ENCODE measurements at places on chromosomes 7 and 10.

- no peak for DNase-seq
Measured at GRCh38 chr7:44985900-44986217, 7.0 kb upstream of the MYO1G start.

- no peak for DNase-seq
Measured at GRCh38 chr10:86851328-86852207, 95.1 kb downstream of the BMPR1A start.

- no peak for DNase-seq
Measured at GRCh38 chr7:114930829-114931655, 9.1 kb downstream of the MDFIC start.

DNA sequence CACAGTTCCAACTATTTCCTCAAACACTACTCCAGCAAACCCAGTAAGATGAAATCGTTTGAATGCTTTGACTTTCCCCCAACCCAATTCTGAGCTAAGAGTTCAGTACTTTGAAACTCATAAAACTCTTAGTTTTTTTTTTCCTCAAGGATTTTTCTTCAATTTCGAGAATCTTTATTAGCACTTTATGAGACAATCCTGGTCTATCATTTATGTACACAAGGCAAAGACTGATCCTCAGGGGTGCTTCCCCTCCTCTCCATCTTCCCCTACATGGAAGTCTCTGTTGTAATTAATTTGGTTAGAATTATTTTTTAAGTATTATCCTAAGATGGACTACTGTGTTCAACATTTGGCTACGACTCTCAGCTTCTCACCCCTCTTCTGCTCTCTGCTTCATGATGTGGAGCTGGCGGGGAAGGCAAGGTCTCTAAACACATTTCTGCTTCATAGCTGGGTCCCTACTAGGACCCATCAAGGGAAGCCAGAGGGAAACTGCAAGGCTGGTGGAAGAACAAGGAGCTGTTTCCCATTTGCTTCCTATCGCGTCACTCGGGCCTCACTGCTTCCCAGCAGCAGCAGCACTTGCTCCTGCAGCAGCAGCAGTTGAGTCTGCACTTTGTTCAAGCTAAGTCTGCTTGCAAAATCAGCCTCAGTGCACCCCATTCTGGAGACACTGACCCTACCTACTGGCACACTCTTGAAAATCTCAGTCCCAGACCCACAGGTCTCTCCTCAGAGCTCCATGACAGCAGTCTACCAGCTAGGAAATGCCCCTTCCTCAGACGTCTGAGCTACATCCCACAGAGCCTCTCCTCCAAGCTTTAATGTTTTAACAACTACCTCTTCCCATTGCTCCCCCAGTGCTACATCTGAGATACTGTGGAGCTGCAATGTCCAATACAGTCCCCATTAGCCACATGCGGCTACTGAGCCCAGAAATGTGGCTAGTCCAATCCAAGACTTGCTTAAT lies 90.0 kb downstream of the CHCHD3 start:
- no peak for DNase-seq

GRCh38 chr7:2307690-2308107 lies 6.5 kb downstream of the SNX8 start:
- DNase-seq: no peak

DNA sequence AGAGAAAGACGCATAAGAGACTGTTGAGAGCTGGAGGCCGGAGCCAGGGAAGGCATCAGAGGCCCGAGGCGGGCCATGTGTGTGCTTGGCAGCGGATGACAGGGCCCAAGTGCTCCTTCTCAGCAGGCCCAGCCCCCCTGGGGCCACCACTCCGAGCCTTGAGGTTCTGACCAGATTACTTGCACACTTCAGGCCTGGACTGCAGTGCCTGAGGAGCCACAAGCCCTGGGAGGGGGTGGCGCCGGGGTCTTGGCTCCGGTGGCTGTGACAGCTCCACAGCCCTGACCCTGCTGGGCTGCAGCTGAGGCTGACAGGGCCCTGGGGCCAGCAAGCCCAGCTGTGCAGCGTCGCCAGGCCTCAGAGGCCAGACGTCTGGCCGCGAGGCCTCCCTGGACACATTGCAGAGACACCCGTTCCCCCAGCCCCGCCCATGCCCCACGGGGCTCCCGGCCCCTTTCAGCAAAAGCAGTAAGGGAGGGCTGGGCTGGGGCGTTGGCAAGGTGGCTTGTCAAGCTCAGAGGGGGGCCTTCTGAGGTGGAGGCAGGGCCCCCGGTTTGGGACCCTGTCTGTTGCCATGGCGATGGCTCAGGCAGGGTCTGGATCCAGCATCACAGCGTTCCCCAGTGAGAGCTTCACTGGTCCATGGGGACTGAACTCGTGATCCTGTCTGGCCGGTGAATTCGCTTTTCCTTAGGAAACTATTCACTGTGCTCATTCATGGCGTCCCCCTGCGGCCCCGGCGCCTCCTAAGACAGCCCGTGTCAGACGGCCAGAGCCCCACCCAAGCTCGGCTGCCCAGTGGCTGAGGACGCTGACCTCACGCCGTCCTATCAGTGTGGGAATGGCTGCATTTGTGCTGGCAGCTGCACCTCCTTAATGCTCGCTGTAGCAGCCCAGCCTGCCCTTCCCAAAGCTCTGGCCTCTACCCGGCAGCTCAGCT lies 5.7 kb downstream of the ELN start:
- DNase-seq: no peak

DNA sequence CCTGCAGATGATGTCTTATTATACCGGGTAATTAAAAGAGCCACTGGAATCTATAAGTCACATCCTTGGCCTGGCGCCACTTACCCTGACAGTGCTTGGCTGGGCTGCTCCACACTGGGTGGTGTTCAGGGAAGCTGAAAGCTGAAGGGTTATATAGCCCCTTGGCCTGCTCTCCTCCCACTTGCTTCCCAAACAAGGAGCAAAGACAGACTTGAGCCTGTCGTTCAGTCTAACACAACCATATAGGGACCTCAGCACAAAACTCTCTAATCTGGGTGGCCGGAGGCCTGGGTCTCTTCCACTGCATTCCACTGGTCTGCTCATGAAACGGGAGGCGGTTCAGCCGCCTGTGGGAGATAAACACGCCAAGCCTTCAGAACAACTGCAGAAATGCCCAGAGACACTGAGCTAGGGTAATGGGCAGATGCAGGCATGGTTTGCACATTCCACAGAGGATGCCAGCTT lies at the start of gene ACTA2:
TSS of gene ACTA2 (minus strand) at position 127 of the 465 bp plus-strand sequence. CDS start 3,843 bp downstream, outside the sequence.
- DNase-seq: no peak

DNA sequence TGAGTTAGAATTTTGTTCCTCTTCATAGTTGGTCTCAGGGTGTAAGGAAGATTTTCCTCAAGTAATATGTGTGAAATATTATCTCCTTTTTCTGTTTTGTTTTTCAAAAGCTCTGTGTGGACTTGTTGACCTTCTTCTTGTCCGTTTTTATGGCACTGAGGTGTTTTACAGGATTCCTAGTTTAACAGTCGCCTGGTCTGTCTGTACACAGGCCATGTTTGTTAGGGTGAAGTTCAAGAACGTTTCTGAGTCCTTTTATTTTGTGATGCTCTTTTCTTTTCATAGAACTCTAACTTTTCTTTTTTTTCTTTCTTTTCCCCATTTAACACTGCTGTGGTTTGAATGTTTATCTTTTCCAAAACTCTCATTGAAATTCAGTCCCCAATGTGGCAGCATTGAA lies 18.5 kb downstream of the TACC2 start:
- no peak for DNase-seq

DNA sequence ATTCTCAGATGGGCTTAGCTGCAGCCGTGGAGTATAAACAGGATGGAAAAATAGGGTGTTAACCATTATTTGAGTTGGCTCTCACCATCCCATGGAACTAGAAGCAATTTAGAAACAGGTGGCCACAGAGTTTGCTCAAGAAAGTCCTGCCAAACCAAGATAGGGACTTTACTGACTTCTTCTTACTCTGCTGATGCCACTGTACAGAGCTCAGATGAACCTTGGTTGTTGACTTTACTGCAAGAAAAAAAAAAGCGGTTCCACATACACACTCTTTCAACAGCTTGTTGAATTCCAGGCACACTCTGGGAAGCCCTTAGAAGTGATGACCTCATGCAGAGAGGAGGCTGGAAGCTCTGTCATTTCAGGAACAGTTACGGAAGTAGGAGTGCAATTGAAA lies 753.4 kb downstream of the NRG3 start:
- DNase-seq: no peak

GRCh38 chr10:97687785-97688781 lies 1.0 kb upstream of the AVPI1 start:
- no peak for DNase-seq

GRCh38 chr7:1245524-1246050 lies 12.9 kb downstream of the UNCX start:
- no peak for DNase-seq

GRCh38 chr7:128913870-128914565 lies 3.5 kb upstream of the KCP start:
- DNase-seq: no peak

DNA sequence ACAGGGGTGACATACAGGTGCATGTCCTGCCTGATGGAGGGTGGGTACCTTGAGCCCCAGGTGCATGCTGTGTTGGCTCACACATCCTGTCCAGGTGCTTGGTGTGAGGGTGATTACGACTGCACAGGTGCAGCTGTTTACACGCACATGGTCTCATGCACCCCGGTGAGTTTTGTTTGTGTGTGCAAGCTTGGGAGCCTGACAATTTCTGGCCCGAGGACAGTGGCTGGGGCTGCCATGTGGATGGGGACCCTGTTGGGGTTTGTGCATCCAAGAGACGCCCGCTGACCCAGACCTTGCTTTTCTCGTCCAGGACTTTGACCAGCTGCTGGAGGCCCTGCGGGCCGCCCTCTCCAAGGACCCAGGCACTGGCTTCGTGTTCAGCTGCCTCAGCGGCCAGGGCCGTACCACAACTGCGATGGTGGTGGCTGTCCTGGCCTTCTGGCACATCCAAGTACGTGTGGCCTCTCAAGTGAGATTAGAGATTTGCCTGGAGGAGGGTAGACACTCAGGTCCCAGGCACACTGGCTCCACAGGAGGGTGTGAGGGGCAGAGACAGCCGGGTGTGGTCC lies 61.7 kb downstream of the PRF1 start:
- DNase-seq: no peak

DNA sequence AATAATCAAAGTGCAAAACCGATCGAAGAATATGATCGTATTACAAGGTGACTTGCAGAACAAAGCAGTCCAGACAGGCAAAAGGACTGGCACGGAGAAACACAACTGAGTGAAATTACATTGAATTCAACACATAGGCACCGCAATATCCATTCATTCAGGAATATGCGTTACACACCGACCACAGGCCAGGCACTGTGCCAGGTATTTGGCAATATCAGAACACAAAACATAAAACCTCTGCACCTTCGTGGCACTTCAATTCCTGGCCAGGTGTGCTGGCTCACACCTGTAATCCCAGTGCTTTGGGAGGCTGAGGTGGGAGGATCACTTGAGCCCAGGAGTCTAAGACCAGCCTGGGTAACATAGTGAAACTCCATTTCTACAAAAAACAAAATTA lies 187.9 kb downstream of the DIP2C start:
- DNase-seq: no peak

DNA sequence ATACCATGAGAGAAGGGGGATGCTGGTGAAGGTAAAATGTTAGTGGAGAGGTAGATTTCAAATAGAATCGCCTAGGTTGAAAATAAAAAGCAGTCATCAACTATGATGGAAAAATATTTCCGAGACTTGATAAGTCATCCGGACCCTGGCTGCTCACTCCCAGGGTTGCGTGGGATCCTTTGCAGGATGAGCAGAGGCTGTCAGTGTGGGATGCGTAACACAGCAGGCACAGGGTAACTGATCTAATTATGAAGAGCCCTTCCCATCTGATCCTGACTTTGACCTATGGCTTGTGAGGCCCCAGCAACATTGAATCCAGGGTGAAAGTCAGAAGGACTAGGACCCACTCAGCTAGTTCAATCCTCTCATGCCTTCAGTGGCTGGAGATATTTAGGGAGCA lies 236.9 kb downstream of the DPP6 start:
- no peak for DNase-seq

- no peak for DNase-seq
Measured at GRCh38 chr7:68697796-68698280, 900.4 kb upstream of the AUTS2 start.

- no peak for DNase-seq
Measured at GRCh38 chr7:144403649-144404061, at the start of gene NOBOX. Gene NOBOX (minus strand): TSS chr7:144403693.

- DNase-seq: no peak
Measured at GRCh38 chr7:69620063-69620462, 21.8 kb downstream of the AUTS2 start.

Measured in CD8-positive, alpha-beta memory T cell (primary cell).